ENCODE measurements at places on chromosomes 6 and 20. TPM values are rescaled to one million over a fixed set of nuclear protein-coding genes. Genes with fewer than 3 reads are reported as not detected.
A peak's percentile ranks its signal among the peaks of the same experiment; 100 is the strongest.

EYS gene
- 0.82 TPM for total RNA-seq

FYN gene
- 21.5 TPM for total RNA-seq

EEF1E1 gene
- 21.7 TPM for total RNA-seq

DCDC2 gene
- total RNA-seq = 9.4 TPM

PKHD1 gene
- 0.10 TPM for total RNA-seq

- no peak for DNase-seq
- no peaks in the 10 kb centered on the region for H3K36me3 ChIP-seq
- no peaks in the 10 kb centered on the region for H3K4me1 ChIP-seq
- H3K27ac ChIP-seq = no peak overlapping the region
- no peak overlapping the region for H3K4me3 ChIP-seq
- H3K27me3 ChIP-seq = no peaks in the 10 kb centered on the region
Measured at GRCh38 chr6:38159596-38159995, 340.1 kb downstream of the ZFAND3 start.

DNA sequence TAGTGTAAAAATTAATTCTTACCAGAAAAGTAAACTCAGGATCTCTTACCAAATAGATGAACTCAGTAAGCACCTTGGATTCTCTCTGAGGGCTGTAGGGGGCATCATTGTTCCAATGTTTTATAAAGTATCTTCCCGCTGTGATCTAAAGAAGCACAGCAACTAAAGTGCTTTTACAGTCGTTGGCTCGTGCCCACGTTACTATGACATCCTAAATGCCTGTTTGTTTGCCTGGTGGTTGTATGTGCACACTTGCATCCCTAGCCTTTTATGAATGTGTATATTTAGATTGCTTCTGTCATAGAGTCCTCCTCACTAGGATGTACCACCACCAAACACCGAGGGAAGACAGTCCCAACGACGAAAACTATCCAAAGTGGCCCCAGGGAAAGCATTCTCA lies 34.5 kb downstream of the SLX4IP start:
- no peak overlapping the region for H3K4me3 ChIP-seq
- H3K27me3 ChIP-seq = no peaks in the 10 kb centered on the region
- no peaks in the 10 kb centered on the region for H3K4me1 ChIP-seq

DNA sequence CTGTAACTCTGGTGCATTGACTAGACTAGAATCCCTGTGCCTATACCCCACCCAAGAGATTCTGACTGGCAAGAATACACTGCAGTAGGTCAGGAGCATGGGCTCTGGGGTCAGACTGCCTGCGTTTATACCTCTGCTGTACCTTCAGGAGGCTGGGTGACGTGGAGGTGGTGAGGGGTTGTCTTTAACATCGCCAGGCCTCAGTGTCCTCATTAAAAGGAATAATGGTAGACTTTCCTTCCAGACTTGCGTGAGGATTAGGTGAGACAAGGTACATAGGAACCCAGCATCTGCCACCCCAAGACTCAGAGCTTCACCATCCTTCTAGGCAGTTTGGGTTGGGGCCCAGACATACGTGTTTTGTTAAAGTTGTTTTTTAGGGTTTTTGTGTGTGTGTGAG lies 44.3 kb downstream of the TM9SF4 start:
- no peaks in the 10 kb centered on the region for H3K27me3 ChIP-seq
- no peak for DNase-seq
- no peaks in the 10 kb centered on the region for H3K36me3 ChIP-seq
- no peak overlapping the region for H3K4me3 ChIP-seq

DNA sequence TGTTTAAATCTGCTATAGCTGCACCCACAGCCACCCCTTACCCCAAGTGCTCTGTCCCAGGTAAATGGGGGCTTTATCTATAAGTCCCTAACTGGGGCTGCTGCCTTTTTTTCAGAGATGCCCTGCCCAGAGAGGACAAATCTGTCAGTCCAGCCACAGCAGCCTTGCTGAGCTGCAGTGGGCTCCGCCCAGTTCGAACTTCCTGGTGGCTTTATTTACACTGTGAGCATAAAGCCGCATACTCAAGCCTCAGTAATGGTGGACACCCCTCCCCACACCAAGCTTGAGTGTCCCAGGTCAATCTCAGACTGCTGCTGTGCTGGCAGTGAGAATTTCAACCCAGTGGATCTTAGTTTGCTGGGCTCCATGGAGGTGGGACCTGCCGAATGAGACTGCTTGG lies 505.2 kb downstream of the CBLN4 start:
- DNase-seq = peak; percentile 66
- H3K4me3 ChIP-seq = no peak overlapping the region
- no peaks in the 10 kb centered on the region for H3K36me3 ChIP-seq
- H3K27ac ChIP-seq = no peak overlapping the region

DNA sequence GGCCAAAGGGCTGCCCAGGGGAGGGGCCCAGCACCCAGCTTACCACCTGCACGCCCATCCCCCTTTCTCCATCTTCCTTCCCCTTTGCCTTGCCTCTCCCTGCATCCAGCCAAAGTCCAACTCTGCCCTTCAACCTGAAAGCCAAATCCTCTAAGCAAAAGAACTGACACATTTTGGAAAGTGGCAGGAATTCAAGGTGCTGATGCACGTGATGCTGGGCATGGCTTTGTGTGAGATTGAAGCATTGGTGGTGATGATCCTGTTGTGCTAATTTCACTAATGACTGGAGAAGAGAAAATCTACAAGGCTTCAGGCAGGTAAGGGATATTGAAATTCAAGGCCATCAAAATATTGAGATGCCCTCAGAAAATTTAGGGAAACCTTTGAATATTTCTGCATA lies 23.3 kb downstream of the SYNDIG1 start:
- H3K4me1 ChIP-seq = no peaks in the 10 kb centered on the region
- H3K27ac ChIP-seq = no peak overlapping the region
- H3K36me3 ChIP-seq = no peaks in the 10 kb centered on the region
- peak; percentile 9 for DNase-seq

- H3K4me3 ChIP-seq = peak overlapping the region; percentile 42
- H3K27ac ChIP-seq = no peak overlapping the region
- H3K36me3 ChIP-seq = no peaks in the 10 kb centered on the region
- DNase-seq = peak; percentile 77
- H3K4me1 ChIP-seq = peaks cover 13% of the 10 kb centered on the region
- no peaks in the 10 kb centered on the region for H3K27me3 ChIP-seq
Measured at GRCh38 chr20:33685328-33686099, 671 bp downstream of the E2F1 start.

- H3K4me1 ChIP-seq = no peaks in the 10 kb centered on the region
- H3K27ac ChIP-seq = no peak overlapping the region
- no peaks in the 10 kb centered on the region for H3K36me3 ChIP-seq
- DNase-seq = no peak
Measured at GRCh38 chr6:137522831-137523230, 28.6 kb upstream of the OLIG3 start.

DNA sequence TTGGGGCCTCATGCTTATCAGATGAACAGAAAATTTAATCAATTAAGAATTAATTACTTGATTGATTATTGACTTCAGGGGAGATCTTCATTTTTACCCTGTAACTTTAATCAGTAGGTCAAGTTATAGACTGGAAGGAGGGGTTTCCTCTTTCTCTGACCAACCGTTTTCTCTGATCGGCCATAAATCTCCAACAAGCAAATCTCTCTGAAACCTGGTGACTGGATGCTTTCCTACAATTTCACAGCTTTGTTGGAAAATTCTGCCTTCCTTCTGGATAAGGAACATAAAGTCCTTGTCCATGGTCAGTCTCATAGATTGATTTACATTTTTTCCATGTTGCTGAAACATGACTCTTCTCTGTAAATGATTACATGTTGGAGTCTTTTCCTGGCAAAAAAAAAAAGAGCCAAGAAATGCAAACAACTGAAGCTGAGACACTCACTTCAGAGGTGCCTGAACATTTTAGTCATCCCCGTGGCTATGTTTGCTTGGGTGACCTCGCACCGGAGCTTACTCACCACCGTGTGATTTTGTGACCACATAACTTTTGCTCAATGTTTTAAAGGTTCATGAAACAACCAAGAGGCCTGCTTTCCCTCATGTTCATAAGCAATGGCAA lies 31.0 kb downstream of the IRF4 start:
- no peaks in the 10 kb centered on the region for H3K27me3 ChIP-seq
- no peak overlapping the region for H3K4me3 ChIP-seq
- H3K27ac ChIP-seq = no peak overlapping the region
- no peaks in the 10 kb centered on the region for H3K36me3 ChIP-seq
- DNase-seq = no peak

DNA sequence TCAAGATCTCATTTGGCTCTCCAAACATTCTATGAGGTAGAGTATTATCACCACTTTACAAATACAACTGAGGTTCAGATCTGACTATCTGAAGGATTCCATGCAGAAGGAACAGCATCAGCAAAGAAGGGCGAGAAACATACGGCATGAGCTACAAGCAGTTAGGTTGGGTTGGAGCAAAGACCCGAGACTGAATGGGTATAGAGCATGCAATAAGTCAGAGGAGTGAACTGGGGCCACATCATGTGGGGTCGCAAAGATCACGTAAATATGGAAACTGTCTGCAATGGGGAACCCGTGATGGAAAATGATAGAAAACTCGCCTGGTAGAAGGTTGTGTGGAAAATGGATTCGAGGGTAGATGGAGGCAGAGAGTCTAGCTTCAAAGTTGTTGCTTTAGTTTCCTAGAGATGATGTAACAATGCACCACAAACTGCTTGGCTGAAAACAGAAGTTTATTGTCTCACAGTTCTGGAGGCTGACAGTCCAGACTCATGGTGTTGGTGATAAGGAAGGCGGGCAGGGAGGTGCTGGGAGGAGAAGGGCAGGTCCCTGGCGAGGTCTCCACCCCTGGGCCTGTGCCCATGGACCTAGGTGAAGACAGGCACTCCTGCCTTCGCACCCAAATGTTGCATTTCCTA lies 44.3 kb upstream of the BCLAF1 start:
- no peak overlapping the region for H3K4me3 ChIP-seq
- H3K4me1 ChIP-seq = no peaks in the 10 kb centered on the region
- peak; percentile 23 for DNase-seq
- H3K27me3 ChIP-seq = no peaks in the 10 kb centered on the region
- H3K36me3 ChIP-seq = no peaks in the 10 kb centered on the region

- no peaks in the 10 kb centered on the region for H3K36me3 ChIP-seq
- H3K27ac ChIP-seq = no peak overlapping the region
- H3K4me1 ChIP-seq = no peaks in the 10 kb centered on the region
- H3K27me3 ChIP-seq = no peaks in the 10 kb centered on the region
- no peak for DNase-seq
- H3K4me3 ChIP-seq = no peak overlapping the region
Measured at GRCh38 chr6:121443971-121444541, 8.6 kb downstream of the GJA1 start.

DNA sequence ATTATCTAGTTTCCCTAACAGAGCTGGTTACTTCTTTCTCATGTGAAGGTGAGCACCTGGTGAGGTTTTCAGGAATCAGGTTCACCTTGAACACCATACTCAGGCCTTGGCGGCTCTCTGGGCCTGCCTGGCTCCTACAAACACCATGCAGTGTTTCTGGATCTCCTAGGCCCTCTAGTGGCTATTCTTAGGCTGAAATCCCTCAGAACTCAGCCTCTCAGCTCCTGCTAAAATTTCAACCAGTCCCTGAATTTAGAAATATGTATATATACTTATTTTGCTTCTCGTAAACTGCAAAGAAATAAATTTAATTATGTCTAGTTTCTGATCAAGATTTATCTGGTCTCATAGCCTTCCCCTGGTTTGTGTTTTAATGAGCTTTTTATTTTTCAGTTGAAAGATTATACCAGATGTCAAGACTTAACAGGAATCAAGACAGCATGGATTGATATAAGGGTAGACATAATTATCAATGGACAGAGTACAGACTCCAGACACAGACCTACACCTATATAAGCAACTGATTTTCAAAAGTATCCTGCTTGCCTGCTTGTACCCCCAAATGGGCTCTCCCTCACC lies 55.9 kb downstream of the ANKEF1 start:
- peak; percentile 36 for DNase-seq
- H3K27ac ChIP-seq = no peak overlapping the region
- H3K4me3 ChIP-seq = no peak overlapping the region
- H3K4me1 ChIP-seq = no peaks in the 10 kb centered on the region
- no peaks in the 10 kb centered on the region for H3K27me3 ChIP-seq

Measured in colonic mucosa (tissue), 4 donors.